CD4-positive, alpha-beta memory T cell (primary cell): ENCODE measurements at places on chromosomes 11 and 22.
A peak's percentile ranks its signal among the peaks of the same experiment; 100 is the strongest.

DNA sequence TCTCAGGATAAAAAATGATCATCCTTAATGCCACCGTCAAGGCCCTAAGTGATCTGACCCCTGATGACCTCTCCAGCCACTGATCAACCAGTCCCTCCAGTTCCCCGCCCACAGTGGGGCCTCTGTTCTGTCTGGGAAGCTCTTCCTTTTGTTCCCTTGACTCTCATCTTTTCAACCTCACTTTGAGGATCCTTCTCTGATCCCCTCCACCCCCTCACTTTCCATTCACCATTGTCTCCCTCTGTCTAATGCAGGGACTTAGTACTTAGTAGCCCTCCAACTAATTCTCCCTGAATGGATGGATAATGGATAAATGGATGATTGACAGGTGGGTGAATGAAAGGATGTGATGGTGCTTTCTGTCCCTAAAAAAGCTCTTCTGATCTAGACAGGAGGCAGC is 45.6 kb downstream of the C11orf58 start:
- DNase-seq, result no peak

DNA sequence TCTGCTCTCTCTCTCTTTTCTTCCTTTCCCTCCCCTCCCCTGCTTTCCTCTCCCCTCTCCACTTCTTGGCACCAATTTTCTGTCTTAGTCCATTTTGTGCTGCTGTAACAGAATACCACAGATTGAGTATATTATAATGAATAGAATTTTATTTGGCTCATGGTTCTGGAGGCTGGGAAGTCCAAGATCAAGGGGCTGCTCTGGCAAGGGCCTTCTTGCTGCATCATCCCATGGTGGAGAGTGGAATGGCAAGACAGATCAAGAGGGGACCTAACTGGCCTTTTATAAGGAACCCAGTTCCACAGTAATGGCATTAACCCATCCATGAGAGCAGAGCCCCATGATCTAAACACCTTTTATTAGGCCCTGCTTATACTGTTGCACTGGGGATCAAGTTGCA is 44.5 kb downstream of the ST3GAL4 start:
- no peak for DNase-seq

DNA sequence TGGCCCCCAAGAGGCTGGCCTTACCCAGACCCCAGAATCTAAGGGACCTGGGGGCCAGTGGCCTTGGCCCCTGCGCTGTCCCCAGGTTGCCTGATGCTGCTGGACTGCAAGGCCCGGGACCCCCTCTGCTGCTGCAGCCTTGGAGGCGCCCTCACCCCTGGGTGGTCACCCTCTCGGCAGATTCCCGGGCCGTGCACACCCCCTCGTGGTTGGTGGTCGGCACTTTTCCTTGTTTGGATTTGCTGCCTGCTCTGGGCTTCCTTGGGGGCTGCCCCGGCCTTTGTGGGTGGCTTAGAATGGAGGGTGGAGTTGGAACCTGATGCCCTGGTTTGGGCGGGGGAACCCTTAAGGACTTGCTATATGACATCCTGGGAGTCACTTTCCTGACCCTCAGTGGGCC is 5.3 kb downstream of the RIN1 start:
- DNase-seq, result no peak

DNA sequence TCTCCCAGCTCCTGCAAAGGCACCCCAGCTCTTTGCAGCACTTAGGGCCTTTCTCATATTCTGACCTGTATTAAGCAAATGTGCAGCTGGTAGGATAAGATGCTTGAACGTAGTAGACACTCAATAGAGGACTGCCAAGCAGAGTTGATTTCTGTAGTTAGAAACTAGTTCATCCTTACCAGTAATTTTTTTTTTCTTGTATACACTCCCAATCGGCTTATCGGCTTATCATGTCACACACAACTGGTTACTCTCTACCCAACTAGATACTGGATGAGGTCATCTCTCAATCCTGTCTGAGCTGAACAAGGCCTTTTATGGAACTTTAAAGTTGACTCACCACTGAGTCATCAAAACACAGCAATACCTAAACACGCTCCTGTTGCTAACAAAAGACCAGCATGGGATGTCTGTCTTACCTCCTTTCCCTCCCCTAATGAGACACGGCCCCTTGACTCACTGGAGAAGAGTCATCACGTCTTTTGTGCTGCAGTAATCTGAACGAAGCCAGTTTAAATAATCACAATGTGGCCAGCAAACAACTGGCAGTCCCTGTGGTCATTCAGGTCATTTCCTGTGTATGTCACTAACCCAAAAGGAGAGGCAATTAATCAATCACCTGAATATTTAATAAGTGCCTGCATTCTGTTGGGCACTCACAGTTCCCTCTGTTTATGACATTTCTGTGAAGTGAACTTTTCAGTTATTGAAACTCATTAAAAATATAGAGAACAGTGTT is 7.5 kb upstream of the WEE1 start:
- DNase-seq, result peak; percentile 42

GRCh38 chr11:70031631-70032469 is 46.3 kb upstream of the ANO1 start:
- no peak for DNase-seq

GRCh38 chr11:82775736-82776346 is 42.2 kb upstream of the FAM181B start:
- DNase-seq, result peak; percentile 12

GRCh38 chr11:9953994-9954626 is 290.2 kb downstream of the SWAP70 start:
- DNase-seq, result no peak

DNA sequence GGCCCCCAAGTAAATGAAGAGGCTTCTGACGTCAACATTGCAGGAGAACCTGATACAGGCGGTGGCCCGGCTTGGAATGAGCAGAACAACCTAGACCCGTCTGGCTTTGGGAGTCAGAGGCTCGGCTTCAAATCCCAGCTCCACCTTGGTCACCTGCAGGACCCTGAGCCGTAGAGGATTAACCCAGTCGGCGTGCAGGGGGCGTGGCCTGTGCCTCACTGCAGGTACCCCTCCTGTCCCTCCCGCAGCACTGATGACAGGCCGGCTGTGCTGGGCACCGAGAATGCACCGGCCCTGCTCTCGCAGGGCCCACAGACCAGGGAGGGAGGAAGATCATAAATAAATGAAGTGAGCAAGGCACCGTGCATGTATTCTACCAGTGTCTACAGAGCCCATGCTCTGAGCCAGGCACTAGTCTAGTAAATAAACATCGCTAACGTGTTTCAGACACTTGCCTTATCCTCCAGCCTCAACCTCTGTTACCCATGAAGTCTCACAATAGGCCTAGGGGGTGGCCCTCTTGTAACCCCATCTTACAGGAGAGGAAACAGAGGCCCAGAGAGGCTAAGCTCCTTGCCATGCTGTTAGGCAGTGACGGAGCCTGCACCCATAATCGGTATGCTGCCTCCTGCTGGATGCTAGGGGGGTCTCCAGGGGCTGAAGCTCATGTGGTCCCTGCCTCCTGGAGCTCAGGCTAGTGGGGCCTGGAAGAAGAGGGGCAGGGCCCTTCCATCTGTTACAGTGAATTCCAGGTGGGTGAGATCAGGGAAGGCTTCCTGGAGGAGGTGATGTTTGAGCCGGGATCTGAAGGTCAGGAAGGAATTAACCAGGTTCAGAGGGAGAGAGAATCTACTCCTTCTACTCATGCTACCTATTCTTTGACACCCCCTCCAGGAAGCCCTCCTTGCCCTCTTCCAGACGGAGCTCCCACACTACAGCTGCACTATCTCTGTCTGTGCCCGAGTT is 53.4 kb downstream of the RTL6 start:
- DNase-seq, result no peak

DNA sequence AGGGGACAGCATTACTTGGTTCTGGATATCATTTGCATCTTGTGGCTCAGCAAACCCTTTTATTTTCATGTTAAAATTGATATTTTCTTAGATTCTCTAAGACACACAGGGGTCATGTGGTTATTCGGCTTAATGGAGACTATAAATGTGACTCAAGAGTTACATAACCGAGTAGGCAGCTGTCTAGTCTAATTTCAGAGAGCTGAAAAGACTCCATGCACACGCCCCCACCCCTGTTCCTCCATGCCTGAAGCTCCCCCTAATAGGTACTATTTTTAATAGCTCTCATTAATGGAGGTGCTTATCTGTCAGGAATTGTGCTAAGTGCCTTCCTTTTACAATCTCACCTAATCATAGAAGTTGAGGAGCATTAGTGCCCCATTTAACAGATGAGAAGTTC is 189.2 kb upstream of the ARHGAP20 start:
- no peak for DNase-seq

- no peak for DNase-seq
Measured at GRCh38 chr11:46475926-46476545, 84.5 kb upstream of the CHRM4 start.

DNA sequence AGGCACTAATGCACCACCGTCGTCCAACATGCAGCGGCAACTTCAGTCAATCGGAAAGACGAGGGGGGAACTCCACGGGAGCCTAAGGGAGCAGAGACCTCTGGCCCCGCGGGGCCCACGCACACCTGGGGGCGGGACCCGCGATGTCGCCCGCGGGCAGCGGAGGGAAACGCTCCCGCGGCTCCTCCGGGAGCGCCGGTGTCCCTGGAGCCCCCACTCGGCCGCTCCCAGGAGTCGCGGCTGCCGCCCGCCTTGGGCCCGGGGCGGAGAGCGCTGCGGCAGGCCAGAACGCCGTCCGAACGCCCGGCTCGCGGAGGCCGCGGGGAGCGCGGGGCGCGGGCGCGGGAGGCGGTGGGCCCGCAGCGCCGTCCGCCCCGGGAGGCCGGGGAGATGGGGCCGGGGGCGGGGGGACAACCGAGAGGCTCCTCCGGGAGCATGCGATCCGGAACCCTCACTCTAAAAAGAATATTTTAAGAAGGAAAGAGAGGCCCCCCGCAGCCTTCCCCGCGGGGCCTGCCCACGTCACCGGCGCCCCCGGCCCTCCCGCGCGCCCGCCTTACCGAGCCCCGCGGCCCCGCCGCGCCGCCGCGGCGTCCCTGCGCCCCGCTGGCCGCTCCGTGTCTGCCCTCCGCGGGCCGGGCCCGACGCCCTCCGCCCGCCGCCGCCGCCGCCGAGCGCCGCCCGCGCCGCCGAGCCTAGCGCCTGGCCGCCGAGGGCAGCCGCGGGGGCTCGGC is 86.6 kb upstream of the ARHGAP32 start:
- DNase-seq, result no peak

DNA sequence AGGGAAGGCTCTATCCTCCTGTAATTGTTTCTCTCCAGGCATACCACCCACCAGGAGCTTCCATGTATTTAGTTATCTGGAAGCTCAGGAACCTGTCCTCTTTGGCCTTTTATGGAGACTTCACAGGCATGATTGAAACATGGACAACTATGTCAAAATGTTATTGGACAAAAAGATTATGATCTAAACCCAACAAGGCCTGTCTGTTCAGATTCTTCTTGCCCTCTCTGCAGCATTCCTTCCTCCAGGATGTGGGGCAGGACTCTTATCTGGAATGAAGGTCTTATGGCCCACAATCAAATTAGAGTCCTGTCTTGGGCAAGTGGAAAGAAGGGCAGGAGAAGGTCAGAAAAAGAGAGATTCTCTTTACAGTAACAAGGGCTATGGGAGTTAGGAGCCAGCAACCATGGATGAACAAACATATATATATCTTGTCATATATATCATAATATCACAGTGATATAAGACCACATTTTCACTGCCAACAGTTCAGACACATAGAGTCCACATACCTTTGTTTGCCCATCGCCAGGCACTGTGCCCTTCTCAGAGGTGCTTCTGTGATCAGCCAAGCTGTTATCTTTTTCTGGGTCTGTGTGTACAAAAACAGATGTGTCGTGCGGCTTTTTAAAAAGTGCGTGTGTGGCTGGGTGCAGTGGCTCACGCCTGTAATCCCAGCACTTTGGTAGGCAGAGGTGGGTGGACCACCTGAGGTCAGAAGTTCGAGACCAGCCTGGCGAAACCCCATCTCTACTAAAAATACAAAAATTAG is 42.5 kb upstream of the SUSD2 start:
- no peak for DNase-seq

DNA sequence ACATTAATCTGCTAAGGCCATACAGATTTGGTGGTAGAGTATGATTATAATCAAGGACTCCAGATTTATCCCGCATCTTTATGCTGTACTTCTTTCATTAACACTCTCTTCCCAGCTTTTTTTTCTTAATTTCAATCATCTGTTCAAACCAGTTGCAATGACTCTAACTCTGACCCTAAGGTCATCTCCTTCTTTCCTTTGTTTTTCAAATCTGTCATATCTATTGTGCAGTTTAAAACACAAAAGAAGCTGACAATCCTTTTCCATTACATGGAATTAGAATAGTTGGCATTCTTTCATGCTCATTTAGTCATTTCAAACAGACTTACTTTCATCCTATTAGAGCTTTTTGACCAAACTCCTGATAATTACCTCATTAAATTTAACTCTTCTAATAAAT is 53.6 kb upstream of the GRM5 start:
- DNase-seq, result no peak

- no peak for DNase-seq
Measured at GRCh38 chr11:113697756-113698407, 8.2 kb downstream of the TMPRSS5 start.
